ENCODE measurements at places on chromosomes 2 and 18.

- DNase-seq, result no peak
- H3K27ac ChIP-seq, result no peak overlapping the region
- H3K4me3 ChIP-seq, result no peak overlapping the region
Observed at GRCh38 chr2:124640221-124640750, 615.2 kb downstream of the CNTNAP5 start.

GRCh38 chr2:72630767-72631166, 195.1 kb downstream of the EXOC6B start:
- H3K4me3 ChIP-seq, result no peak overlapping the region
- H3K27me3 ChIP-seq, result no peaks in the 10 kb centered on the region
- H3K4me1 ChIP-seq, result no peaks in the 10 kb centered on the region
- DNase-seq, result no peak
- H3K36me3 ChIP-seq, result no peaks in the 10 kb centered on the region

GRCh38 chr18:80147037-80147417, 38.0 kb downstream of the ADNP2 start:
- H3K27ac ChIP-seq, result no peak overlapping the region
- peak overlapping the region; percentile 56 for H3K4me3 ChIP-seq

GRCh38 chr2:19367326-19367725, 8.9 kb upstream of the OSR1 start:
- DNase-seq, result no peak
- H3K4me3 ChIP-seq, result no peak overlapping the region
- H3K27me3 ChIP-seq, result no peaks in the 10 kb centered on the region
- H3K36me3 ChIP-seq, result no peaks in the 10 kb centered on the region
- no peak overlapping the region for H3K27ac ChIP-seq

DNA sequence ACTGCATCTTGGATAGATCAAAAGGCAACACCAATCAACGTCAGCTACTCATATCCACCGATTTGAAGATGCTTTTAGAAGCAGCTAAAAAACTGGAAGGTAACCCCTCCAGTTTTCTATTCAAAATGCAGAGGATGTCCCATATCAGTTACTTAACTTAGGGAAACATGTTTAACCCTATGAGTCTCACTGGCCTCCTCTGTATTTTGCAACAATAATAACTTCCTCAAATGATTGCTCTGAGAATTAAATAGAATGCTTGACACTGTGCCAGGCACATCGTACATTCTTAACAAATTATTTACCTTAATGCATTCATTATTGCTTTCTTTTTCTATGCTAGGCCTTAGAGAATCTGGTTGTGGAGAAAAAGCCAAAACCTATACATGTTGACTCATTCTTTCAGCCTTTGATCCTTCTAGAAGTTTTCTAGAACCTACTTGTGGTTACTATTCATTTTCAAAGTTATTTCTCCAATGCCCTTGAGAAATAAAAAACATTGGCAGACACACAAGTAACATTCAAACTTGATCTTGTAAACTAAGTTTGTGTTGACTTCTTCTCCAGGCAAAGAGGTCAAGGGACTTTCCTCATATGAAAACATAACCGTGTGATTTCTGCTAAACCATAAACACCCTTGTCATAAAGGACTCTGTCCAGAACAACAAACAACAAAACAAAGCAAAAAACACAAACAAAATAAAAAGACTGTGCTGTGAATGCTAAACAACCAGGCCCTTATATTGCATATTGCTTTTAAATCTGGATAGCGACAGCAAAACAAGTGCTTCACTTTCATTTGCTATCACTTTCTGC, 4.6 kb downstream of the DOCK10 start:
- no peak overlapping the region for H3K4me3 ChIP-seq
- no peak overlapping the region for H3K27ac ChIP-seq
- no peak for DNase-seq
- H3K36me3 ChIP-seq, result no peaks in the 10 kb centered on the region
- no peaks in the 10 kb centered on the region for H3K27me3 ChIP-seq

DNA sequence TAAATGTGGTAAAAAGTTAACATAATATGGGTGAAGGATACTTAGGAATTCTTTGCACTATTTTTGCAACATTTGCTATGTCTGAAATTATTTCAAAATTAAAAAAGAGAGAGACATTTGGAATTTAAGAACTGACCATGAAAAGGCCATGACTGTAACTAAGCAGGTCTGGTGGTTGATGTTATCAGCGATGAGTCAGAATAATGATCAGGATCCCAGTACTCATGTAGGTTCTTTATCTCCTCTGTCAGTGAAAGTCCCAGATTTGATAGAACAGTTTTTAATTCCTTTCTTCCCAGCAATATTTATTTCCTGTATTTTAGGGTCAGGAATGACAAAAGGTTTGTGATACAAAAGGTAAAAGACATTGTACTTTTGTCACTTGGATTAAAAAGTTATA, 242.4 kb upstream of the ZNF521 start:
- H3K36me3 ChIP-seq, result no peaks in the 10 kb centered on the region
- no peak overlapping the region for H3K4me3 ChIP-seq
- DNase-seq, result no peak

- H3K27me3 ChIP-seq, result no peaks in the 10 kb centered on the region
- no peak overlapping the region for H3K27ac ChIP-seq
- no peak for DNase-seq
- no peak overlapping the region for H3K4me3 ChIP-seq
- H3K36me3 ChIP-seq, result no peaks in the 10 kb centered on the region
Observed at GRCh38 chr2:37773371-37774130, 102.1 kb upstream of the CDC42EP3 start.

GRCh38 chr2:8587251-8587791, 94.5 kb upstream of the ID2 start:
- no peak overlapping the region for H3K27ac ChIP-seq
- H3K4me1 ChIP-seq, result no peaks in the 10 kb centered on the region
- DNase-seq, result no peak
- H3K36me3 ChIP-seq, result no peaks in the 10 kb centered on the region
- H3K27me3 ChIP-seq, result no peaks in the 10 kb centered on the region

Measured in vagina (tissue), 2 donors.